ENCODE measurements at places on chromosomes 13 and 19. TPM values are rescaled to one million over a fixed set of nuclear protein-coding genes. Genes with fewer than 3 reads are reported as not detected.

DNA sequence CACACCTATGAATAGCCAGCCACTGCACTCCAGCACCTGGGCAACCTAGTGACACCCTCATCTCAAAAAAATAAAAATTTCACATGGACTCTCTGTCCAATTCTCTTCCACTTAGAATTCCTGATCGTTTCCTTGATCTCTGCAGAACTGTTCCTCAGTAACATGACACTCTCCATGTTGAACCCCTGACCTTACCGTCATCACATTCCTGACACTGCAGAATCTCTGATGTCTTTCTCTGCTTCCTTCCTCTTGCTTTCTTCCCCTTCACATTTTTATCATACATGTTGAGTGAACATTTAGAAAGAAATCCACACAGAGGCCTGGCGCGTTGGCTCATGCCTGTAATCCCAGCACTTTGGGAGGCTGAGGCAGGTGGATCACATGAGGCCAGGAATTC, 15.0 kb downstream of the ZNF114 start:
- DNase-seq: no peak
- H3K27me3 ChIP-seq: no peaks in the 10 kb centered on the region
- H3K4me1 ChIP-seq: no peaks in the 10 kb centered on the region
- H3K4me3 ChIP-seq: no peak overlapping the region
- H3K27ac ChIP-seq: no peak overlapping the region

DNA sequence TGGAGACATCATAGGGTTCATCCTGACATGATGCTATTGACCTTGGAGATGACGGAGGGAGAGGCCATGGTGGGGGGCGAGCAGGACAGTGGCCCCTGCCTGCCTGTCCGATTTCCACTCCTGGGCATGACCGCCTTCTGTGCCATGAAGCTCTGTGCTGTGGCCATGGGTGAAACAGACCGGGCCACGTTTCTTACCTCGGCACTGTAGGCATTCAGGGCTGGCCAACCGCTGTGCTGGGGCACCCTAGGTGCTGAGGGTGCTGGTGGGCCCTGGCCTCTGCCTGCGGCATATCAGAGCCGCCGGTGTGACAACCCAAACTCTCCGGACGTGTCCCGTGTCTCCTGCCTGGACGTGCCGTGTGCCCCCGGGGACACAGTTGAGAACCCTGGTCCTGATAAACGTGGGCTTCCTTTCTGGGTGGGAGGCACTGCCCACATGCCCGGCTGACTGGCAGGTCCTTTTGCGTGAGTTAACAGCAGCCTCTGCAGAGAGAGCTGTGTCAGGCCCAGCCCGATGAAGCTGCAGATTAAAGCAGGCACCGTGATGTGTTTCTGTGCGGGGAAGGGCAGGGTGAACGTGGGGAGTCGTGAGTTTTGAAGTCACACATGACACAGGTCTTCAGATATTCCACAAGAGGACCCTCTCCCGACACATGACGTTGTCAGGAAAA, 46.5 kb downstream of the TMEM255B start:
- H3K4me1 ChIP-seq: no peaks in the 10 kb centered on the region
- DNase-seq: no peak
- H3K27ac ChIP-seq: no peak overlapping the region
- no peak overlapping the region for H3K4me3 ChIP-seq
- H3K36me3 ChIP-seq: no peaks in the 10 kb centered on the region

- no peak for DNase-seq
- no peaks in the 10 kb centered on the region for H3K27me3 ChIP-seq
- H3K4me1 ChIP-seq: no peaks in the 10 kb centered on the region
- H3K4me3 ChIP-seq: no peak overlapping the region
- no peaks in the 10 kb centered on the region for H3K36me3 ChIP-seq
- no peak overlapping the region for H3K27ac ChIP-seq
These were observed 7.4 kb downstream of the ATP12A start for GRCh38 chr13:24687611-24688010.

GRCh38 chr19:19458110-19458816, 52.8 kb downstream of the GATAD2A start:
- H3K4me3 ChIP-seq: no peak overlapping the region
- H3K27me3 ChIP-seq: no peaks in the 10 kb centered on the region
- DNase-seq: no peak
- peaks cover 12% of the 10 kb centered on the region for H3K4me1 ChIP-seq

- H3K4me1 ChIP-seq: no peaks in the 10 kb centered on the region
- no peaks in the 10 kb centered on the region for H3K36me3 ChIP-seq
- H3K27me3 ChIP-seq: no peaks in the 10 kb centered on the region
- DNase-seq: no peak
- no peak overlapping the region for H3K4me3 ChIP-seq
These were observed 256.8 kb downstream of the RBM26 start for GRCh38 chr13:79149210-79149609.

DNA sequence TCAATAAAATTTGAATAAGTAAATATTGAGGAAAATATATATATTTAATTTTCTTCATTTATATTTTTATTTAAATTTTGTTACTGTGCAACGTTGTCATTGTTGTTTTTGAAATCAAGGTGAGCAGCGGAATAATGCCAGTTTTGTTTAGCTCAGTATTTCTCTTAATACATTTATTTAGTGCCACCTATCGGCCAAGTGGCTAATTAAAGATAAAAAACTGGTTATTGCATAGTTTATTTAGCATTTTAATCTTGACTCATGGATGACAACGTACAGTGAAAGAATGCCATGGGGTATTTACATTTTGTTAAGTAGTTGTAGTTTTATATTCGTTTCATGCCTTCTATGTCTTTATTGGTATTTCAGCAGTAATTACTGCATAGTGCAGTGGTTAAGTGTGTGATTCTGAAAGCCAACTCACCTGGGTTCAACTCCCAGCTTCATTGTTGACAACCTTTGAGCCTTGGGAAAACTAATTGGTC, 265.9 kb downstream of the MYO16 start:
- DNase-seq: no peak
- H3K27ac ChIP-seq: no peak overlapping the region
- H3K27me3 ChIP-seq: no peaks in the 10 kb centered on the region
- H3K36me3 ChIP-seq: no peaks in the 10 kb centered on the region
- H3K4me1 ChIP-seq: no peaks in the 10 kb centered on the region
- H3K4me3 ChIP-seq: no peak overlapping the region

- no peaks in the 10 kb centered on the region for H3K4me1 ChIP-seq
- H3K36me3 ChIP-seq: no peaks in the 10 kb centered on the region
- no peak overlapping the region for H3K4me3 ChIP-seq
- no peak for DNase-seq
- H3K27ac ChIP-seq: no peak overlapping the region
- no peaks in the 10 kb centered on the region for H3K27me3 ChIP-seq
These were observed 3.0 kb downstream of the SIGLEC9 start for GRCh38 chr19:51127755-51128154.

OXGR1 gene
- total RNA-seq: not detected
